ENCODE measurements at places on chromosomes 12 and 14. TPM values are rescaled to one million over a fixed set of nuclear protein-coding genes. Genes with fewer than 3 reads are reported as not detected.
A peak's percentile ranks its signal among the peaks of the same experiment; 100 is the strongest.

DNA sequence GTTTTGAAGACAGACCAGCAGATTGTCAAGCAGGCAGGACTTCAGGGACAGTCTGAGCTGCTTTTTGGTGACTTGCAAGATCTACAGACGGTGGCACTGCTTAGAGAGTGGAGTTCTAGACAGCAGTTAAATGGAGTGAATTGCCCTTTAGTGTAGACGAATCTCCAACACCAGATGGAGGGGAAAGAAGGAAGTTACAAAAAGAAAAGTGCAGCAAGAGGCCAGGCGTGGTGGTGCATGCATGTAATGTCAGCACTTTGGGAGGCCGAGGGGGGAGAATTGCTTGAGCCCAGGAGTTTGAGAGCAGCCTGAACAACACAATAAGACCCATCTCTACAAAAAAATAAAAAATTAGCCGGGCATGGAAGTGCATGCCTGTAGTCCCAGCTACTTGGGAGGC is 8.4 kb upstream of the HHIPL1 start:
- DNase-seq, result no peak

GRCh38 chr14:82046512-82047226 is 513.0 kb upstream of the SEL1L start:
- no peak for DNase-seq

DNA sequence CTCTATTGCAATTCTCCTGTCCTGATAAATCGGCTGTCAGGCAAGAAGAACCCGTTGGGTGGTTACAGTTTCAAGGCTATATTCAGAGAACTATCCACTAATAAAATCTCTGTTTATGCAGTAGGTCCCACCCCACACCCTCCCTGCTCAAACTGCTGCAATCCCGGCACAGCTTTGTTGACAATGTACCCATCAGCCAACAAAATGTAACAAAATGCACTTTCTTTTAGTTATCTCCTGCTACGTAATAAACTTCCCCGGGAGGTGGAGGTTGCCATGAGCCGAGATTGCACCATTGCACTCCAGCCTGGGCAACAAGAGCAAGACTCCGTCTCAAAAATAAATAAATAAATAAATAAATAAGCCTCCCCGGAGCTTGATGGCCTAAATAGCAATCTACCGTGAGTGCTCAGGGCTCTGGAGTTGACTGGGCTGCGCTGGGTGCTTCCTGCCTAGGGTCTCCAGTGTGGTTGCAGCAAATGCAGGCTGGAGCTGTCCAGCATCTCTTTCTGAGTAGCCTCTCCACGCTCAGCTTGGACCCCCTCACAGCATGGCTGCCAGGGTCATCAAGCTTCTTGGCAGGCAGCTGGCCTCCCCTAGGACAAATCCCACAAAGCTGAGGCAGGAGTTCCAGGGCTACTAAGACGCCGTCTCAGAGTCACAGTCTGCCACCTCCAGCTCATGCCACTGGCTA is 43.2 kb upstream of the FBRSL1 start:
- no peak for DNase-seq

SPRING1 gene
- polyA plus RNA-seq, result 14.6 TPM

CMA1 gene
- not detected for polyA plus RNA-seq

PTGER2 gene
- polyA plus RNA-seq, result 114 TPM

NOS1 gene
- not detected for polyA plus RNA-seq

AICDA gene
- polyA plus RNA-seq, result not detected

GRCh38 chr14:30907659-30908057 is 33.3 kb downstream of the COCH start:
- no peak for DNase-seq

DNA sequence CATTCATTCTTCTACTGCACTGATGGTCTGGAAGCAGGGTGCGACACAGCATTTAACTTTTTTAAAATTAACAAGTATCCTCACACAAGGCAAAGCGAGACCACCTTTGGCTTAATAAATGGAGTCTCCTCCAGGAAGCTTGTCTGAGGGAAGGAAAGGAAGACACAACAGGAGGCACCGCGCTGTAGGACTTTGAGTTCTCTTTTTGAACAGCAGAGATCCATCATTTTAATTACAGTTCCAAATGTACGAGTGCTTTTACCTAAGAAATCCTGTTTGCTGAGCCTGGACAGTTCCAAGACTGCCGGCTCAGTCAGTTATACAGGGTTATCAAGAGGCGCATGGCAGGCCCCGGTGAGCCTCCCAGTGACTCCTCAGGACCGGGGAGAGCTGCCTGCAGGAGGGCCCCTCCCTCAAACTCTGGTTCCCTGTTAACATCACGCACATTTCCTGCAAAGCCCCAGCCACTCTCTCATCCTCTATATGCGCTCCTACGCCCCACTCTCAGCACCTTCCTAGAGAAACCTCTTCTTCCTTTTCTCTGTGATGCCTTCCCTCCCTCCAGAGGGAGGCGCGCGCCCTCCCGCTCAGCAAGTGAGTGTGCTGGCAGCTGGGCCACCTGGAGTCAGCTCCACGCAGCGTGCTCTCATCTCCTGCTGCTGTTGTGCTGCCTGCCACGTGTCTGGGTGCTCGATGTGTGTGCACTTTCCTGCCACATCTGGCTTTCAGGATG is 46.1 kb downstream of the STX2 start:
- DNase-seq, result no peak

- DNase-seq, result no peak
Observed at GRCh38 chr14:63362389-63362819, 43.7 kb upstream of the GPHB5 start.

- DNase-seq, result peak; percentile 11
Observed at GRCh38 chr14:81435391-81436295, 35.5 kb upstream of the STON2 start.
